ENCODE measurements at places on chromosomes 5 and 9.

DNA sequence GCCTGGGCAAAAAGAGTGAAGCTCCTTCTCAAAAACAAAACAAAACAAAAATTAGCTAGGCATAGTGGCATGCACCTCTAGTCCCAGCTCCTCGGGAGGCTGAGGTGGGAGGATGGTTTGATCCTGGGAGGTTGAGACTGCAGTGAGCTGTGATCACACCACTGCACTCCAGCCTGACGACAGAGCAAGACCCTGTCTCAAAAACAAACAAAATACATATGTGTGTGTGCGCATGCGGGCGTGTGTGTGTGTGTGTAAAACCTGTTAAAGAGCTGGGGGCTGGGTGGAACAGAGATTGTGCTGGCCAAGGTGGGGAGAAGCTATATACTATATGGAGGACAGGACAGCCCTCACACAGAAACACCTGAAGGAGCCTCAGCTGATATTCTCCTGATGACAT lies 27.4 kb upstream of the DENND4C start:
- no peak for DNase-seq

DNA sequence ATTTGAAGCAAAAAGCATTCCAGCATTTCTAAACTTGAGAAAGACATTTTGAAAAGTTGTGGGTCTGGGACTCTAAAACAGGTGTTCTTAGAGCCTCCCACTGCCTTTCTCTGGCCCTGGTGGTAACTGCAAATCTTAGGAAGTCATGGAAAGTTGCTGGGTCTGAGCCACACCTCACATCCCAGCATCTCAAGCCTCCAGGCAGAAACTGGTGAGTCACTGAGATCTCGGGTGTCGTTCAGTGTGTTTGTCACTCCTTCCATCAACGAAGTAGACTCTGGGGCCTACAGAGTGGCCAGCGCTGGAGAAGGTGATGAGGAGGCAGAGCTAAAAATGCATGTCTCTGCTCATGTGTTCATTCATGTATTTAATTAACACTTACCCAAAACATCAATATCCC lies 59.6 kb upstream of the C5orf58 start:
- no peak for DNase-seq

- no peak for DNase-seq
Observed at GRCh38 chr9:113522858-113523257, 59.3 kb downstream of the RGS3 start.

DNA sequence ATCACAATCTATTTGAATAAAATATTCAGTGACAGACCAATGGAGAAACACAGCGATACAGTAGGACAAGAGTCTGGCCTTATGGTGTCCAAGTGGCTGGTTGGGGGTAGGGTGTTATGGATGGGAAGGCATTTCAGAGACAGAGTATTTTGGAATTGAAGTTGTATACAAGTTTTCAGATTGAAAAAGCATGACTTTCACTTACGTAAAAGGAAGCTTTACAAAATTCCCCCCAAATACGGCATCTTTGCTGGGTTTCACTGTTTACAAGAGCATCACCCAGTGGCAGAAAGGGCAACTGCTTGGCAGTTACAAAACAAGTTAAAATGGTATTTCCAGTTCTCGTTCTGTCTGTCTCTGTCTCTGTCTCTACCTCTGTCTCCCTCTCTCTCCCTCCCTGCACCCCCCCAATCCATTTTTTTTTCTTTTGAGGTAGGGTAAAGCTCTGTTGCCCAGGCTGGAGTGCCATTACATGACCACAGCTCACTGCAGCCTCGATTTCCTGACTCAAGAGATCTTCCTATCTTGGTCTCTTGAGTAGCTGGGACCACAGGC lies 86.2 kb downstream of the PTPN3 start:
- DNase-seq, result peak; percentile 40

DNA sequence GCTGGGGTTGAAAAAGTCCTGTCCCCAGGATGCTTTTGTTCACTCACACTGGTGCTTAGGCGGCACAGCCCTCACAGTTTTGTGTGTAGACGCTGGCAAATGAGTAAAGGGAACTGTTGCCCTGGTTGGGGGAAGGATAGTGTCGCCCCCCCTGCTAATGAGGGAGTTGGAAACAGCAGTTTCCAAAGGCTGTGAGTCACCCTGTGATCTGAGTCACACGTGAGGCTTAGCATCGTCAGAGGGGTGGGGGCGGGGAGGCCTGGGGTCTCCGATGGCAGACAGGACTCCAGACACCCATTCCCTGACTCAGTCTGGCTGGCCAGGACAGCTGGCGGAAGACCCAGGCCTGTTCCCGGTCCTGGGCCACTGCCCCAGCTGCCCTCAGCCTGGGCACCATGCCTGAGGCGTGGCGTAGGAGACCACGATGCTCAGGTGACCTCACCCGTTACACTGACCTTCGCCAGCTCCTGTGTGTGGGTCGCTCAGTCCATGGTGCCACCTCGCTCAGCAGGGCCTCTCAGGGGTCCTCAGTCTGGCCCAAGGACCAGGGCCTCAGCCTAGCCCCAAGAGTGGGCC lies 2.9 kb downstream of the DNAJB5 start:
- DNase-seq, result no peak

DNA sequence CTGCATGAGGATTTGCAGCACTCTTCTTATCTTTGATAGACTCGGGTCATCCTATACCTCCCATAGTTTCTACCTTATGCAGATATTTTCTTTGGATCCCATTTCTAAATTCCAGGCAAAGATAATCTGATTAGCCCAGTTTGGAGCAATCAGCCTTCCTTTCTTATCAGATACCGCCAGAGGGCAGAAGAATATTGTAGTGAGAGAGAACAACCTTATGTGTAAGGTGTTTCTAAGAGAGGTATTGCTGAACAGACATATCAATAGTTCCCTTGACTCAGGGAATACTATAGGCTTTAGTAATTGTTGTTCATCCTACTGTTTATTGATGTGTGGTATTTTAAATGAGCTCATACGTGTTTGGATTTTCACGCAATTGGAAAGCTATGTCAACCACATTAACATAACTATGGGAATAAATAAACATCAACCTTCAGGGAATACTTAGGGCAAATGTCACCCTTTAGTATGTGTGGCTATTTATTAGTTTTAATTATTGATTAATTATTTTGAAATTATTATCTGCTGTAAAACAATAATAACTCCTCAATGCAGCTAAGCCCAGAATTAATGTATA lies 1435.2 kb upstream of the CDH9 start:
- no peak for DNase-seq

DNA sequence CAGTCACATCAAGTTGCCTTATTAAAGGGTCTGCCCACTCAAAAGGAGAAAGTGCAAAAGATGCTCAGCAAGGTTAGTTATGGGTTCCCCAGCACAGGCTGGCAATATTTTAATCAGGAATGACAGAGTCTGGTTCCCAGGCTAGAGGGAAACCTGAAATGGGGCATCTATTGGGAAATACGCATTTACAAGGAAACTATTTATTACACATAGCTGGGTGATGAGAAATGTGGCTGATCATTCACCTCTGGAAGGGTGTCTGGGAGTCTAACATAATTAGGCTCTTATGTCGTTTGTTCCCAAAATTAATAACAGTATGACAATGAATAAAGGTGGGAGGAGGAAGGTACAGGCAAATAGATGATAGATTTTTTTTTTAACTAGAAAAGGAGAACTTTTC lies 314.7 kb downstream of the ENC1 start:
- DNase-seq, result no peak

DNA sequence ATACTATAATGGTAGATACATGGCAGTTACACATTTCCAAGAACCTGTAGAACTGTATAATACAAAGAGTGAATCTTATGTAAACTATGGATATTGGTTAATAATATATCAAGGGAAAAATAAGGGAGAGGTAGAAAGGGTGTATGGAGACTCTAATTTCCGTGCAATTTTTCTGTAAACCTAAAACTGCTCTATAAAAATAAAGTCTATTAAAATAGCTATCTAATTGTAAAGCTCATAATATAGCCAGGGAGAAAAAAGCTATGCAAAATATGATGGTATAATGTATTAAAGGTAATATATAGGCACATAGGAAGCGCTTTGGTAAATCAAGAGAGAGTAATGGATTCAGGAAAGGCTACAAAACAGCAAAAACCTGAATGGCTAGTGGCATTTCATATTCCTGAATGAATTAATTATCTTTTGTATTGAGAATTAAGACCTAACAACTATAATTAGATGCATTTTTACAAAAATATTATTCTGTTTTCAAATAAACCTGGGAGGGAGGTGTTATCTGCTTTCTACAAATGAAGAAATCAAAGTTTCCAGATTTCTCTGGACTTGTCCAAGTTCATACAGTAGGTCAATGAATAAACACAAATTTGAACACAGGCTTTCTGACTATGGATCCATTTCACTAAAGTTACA lies 22.8 kb downstream of the ANXA1 start:
- DNase-seq, result no peak

DNA sequence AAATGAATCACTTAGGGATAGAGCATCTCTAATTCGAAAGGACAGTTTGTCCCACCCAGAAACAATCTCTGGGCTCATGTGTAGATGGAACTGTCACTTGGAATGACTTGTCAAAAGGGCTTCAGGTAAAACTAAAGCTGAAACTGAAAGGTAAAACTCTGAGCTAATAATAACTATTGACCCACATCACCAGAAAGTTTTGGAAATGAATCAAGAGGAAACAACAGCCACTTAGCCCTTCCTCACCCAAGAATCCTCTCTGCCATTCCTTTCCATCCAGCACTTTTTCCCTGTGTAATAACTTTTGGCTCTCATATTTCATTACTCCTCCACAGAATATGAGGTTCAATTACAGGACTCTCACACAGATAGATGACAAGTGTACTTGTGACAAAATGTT lies 14.0 kb upstream of the GLRX start:
- DNase-seq, result no peak

GRCh38 chr5:121251954-121252353 lies 599.7 kb upstream of the FTMT start:
- no peak for DNase-seq

DNA sequence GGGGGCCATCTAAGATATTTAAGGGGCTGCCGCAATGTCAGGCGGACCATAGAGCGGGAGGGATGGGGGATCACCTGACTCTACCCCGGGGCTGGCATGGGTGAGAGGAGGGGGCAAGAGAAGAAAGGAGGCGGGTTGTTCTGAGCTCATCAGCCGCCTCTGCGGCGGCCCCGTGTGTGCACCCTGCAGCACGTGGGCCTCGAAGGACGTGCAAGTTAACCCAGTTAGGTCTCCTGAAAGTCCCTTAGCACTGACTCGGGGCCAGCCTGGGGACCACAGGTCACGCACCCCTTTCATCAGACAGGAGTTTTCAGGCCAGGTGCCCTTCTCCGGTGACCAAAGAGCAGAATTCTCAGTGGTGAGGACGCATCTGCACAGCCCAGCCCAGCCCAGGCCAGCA lies 58.0 kb downstream of the UBE2QL1 start:
- no peak for DNase-seq

DNA sequence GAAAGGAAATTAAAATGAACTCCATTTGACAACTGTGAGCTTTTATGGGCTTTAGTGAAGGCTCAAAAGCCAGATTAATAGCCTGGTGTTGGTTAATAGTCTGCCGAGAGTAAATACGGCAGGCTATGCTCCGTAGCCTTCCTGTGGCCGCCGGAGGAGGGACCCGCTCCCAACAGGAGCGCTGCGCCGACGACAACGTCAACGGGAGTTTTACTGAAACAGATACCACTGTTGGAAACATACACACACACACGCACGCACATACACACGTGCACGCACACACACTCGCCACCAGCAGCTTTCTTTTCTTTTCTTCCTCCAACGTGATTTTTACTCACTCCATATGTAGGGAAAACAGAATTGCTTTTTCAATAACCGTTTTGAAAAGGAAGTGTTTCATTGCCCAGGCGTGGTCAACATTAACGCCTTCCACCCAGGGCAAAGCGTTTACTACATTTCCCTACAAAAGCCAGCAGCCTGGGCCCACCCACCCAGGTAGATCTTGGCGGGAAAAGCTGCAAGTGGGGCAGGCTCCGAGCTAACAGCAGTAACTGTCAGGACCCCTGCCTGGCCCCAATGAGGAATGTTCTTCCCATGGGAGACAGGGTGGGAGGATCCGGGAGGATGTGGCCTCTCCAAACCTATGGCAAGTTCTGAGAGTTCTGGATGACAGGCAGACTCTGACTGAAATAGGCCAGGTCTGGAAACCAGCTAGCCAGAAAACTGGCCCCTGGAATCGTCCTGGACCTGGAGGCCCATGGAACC lies 72.3 kb downstream of the PAX5 start:
- no peak for DNase-seq

- no peak for DNase-seq
Observed at GRCh38 chr9:99680191-99680590, 141.5 kb upstream of the NR4A3 start.

DNA sequence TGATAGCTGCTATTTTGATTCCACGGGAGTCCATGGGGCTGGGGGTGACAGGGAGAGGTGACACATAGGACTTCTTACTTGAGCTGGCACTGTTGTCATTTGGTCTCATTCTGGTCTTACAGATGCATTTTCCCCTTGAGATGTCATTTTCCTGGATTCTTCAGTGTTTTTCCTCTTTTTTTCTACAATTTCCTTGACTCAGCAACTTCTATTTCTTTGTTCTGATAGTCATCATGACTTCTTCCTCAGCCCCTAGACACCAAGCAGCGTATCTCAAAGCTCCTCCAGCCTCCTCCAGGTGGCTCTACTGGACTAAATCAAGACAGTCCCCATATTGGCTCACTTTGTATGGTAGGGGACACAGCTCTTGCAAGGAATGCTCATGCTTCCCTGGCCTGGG lies 16.5 kb downstream of the LVRN start:
- no peak for DNase-seq

GRCh38 chr9:8558176-8558575 lies 758.6 kb upstream of the DMAC1 start:
- no peak for DNase-seq

DNA sequence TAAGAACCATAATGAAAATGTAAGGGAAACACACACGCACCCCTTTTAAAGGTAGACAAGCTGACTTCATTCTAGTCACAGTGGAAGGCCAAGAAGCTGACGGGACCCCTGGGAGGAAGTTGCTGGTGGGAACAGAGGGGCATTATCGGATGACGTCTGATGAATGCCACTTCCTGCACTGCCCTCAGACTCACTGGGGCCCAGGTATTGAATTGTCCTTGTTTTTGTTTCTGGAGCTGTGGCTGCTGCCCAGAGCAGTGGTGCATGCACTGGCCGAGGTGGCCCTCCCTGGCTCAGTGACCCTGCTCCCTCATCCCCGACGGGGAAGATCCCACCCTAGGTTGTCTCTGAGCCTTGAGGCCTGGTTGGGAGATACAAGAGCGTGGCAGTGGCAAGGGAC lies 15.3 kb upstream of the RPL26L1 start:
- DNase-seq, result no peak

- no peak for DNase-seq
Observed at GRCh38 chr9:115291841-115292240, 173.9 kb upstream of the TNC start.

GRCh38 chr5:143251190-143251589 lies 152.3 kb downstream of the NR3C1 start:
- no peak for DNase-seq

GRCh38 chr9:130111786-130112537 lies 58.3 kb downstream of the GPR107 start:
- DNase-seq, result no peak
